Neural cell (in vitro differentiated cells): ENCODE measurements at places on chromosomes 13 and 19. TPM values are rescaled to one million over a fixed set of nuclear protein-coding genes. Genes with fewer than 3 reads are reported as not detected.

LRRC4B gene
- 83.1 and 98.9 TPM in 2 replicates for polyA plus RNA-seq

ZNF675 gene
- polyA plus RNA-seq, result 36.3 and 50.9 TPM in 2 replicates

MBD3L4 gene
- polyA plus RNA-seq, result not detected in 2 replicates

SOX1 gene
- polyA plus RNA-seq, result 13.2 and 18.5 TPM in 2 replicates

DAND5 gene
- polyA plus RNA-seq, result not detected in 2 replicates

FGF21 gene
- not detected in 2 replicates for polyA plus RNA-seq

KLF1 gene
- not detected in 2 replicates for polyA plus RNA-seq

SGCG gene
- polyA plus RNA-seq, result not detected in 2 replicates

SIGLEC11 gene
- polyA plus RNA-seq, result not detected in 2 replicates

ZNF430 gene
- polyA plus RNA-seq, result 9.5 and 13.7 TPM in 2 replicates

SIGLEC12 gene
- not detected in 2 replicates for polyA plus RNA-seq

SIGLECL1 gene
- not detected in 2 replicates for polyA plus RNA-seq

ZNF136 gene
- polyA plus RNA-seq, result 14.2 and 16.2 TPM in 2 replicates

THSD1 gene
- 2.3 and 3.8 TPM in 2 replicates for polyA plus RNA-seq

BRSK1 gene
- polyA plus RNA-seq, result 213 and 244 TPM in 2 replicates

ZNF700 gene
- polyA plus RNA-seq, result 32.8 and 35.9 TPM in 2 replicates

PNMA8B gene
- polyA plus RNA-seq, result 9.9 and 10.1 TPM in 2 replicates

KIR2DL4 gene
- not detected in 2 replicates for polyA plus RNA-seq

ZNF541 gene
- polyA plus RNA-seq, result not detected in 2 replicates

SPACA4 gene
- polyA plus RNA-seq, result not detected in 2 replicates

APOC4 gene
- not detected in 2 replicates for polyA plus RNA-seq
